ENCODE measurements at places on chromosomes 4 and X. TPM values are rescaled to one million over a fixed set of nuclear protein-coding genes. Genes with fewer than 3 reads are reported as not detected.

PDZD11 gene
- 103 TPM for total RNA-seq

TMEM255A gene
- total RNA-seq: 0.33 TPM

CSN1S1 gene
- total RNA-seq: not detected

PDGFRA gene
- 0.25 TPM for total RNA-seq

BEX5 gene
- total RNA-seq: not detected

EOLA2 gene
- total RNA-seq: 55.1 TPM

SETD7 gene
- 52.5 TPM for total RNA-seq

UGT2B10 gene
- 0.06 TPM for total RNA-seq

MAGEB16 gene
- not detected for total RNA-seq

FAM47A gene
- total RNA-seq: not detected

ADH1C gene
- not detected for total RNA-seq

LUZP4 gene
- total RNA-seq: not detected

CCNB3 gene
- total RNA-seq: 0.50 TPM

TASL gene
- not detected for total RNA-seq

DDX53 gene
- not detected for total RNA-seq

DDIT4L gene
- total RNA-seq: 0.21 TPM

SLBP gene
- 67.8 TPM for total RNA-seq

SMR3B gene
- total RNA-seq: not detected

FOXO4 gene
- total RNA-seq: 1.9 TPM

FATE1 gene
- total RNA-seq: not detected

CXorf65 gene
- not detected for total RNA-seq

P2RY4 gene
- 0.06 TPM for total RNA-seq

SLITRK4 gene
- total RNA-seq: not detected

RAP1GDS1 gene
- 21.8 TPM for total RNA-seq

STATH gene
- not detected for total RNA-seq

RWDD4 gene
- 17.2 TPM for total RNA-seq

ZMAT1 gene
- total RNA-seq: 0.07 TPM

FAM156A gene
- 17.9 TPM for total RNA-seq

DMD gene
- not detected for total RNA-seq

H2AZ1 gene
- total RNA-seq: 647 TPM

GAGE1 gene
- not detected for total RNA-seq

ADH1A gene
- total RNA-seq: not detected

ZFYVE28 gene
- 2.6 TPM for total RNA-seq

COL25A1 gene
- total RNA-seq: not detected

DCAF16 gene
- total RNA-seq: 9.2 TPM

CT45A3 gene
- total RNA-seq: not detected

CPLX1 gene
- total RNA-seq: 0.61 TPM

CYSLTR1 gene
- total RNA-seq: not detected
